ENCODE measurements at places on chromosomes 13 and 19.

DNA sequence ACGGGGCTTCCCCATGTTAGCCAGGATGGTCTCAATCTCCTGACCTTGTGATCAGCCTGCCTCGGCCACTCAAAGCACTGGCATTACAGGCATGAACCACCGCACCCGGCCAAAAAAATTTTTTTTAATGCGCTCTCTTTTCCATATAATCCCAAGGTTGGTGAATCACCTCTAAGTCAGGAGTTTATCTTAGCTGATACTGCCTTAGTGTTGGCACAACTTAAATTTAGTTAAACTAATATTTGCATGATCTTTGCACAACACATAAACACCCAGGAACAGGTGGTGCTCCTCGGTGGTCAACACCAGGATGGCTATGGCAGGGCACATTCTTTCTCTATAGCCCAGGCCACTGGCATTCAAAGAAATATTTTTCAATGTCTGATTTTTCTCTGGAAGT lies 24.1 kb upstream of the PSG7 start:
- no peak for DNase-seq

GRCh38 chr13:51814071-51814470 lies 10.1 kb upstream of the DHRS12 start:
- no peak for DNase-seq

DNA sequence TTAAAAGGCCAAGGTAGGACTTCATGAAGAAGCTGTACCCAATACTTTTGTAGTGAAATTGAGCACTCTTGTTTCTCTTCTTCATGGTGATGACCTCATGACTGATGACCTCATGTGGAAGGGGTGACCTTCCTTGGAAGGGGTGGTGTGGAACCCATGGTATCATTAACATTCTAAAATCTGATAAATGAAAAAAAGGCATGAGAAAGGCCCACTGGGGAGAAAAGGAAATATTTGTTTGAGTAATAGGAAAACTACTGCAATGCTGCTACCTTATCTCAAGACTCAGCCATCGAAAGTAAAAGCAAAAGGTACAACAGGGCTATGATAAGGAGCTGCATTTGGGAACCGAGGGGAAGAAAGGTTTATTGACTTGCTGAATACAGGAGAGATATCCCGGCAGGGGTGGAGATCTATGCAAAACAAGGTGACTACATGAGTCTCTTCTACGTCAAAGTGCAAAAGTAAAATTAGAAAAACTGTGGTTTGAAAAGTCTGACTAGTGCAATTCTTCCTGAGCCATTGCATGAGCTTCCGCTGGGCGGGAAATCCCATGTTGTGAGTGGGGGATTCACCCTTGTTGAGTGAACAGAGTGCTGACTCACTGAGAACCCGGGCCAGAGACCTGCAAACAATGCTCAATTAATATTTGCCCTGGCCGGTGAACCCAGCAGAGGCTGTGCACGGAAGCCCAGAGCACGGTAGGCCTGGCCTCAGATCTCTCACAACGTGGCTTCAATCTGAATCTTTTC lies 138.9 kb upstream of the RFC3 start:
- DNase-seq: peak; percentile 86

- DNase-seq: no peak
These were observed 1.6 kb downstream of the HCN2 start for GRCh38 chr19:591099-591958.

DNA sequence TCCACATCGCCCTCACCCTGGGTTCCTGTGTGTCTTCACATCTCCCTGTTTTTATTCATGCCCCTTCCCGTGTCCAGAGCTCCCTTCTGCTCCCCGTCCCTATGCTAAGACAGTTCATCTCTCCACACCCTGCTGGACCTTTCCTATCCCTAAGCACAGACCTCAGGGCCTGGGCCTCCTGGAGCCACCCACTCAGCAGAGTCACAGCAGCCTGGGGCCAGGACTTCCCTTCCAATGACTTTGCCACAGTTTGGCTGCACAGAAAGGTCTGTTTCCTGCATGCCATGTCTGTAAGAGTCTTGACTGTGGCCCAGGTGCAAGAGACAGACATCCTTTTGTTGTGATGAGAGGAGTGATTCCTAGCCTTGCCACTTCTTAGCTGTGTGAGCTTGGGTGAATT lies 470.7 kb downstream of the TSHZ3 start:
- no peak for DNase-seq

DNA sequence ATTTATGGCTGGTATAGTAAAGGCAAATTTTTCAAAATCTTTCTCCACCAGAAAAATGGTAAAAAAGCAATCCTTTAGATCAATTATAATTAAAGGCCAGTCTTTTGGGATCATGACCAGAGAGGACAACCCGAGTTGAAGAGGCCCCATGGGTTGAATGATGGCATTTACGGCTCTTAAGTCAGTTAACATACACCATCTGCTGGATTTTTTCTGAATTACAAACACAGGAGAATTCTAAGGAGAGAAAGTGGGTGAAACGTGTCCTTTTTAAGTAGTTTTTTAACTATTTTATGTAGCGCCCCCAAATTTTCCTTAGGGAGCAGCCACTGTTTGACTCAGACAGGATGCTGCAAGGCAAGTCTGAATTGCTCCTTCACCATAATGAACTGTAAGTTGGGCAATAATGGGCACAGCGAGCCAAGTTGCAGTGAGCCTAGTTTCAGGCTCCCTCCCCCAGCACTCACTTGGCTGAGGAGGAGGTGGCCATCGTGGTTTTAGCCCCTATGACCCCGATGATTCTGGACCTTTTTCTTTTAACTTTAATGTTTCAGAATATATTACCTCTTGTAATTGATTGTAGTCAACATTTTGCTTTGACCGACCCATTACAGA lies 13.6 kb upstream of the ZNF611 start:
- no peak for DNase-seq

DNA sequence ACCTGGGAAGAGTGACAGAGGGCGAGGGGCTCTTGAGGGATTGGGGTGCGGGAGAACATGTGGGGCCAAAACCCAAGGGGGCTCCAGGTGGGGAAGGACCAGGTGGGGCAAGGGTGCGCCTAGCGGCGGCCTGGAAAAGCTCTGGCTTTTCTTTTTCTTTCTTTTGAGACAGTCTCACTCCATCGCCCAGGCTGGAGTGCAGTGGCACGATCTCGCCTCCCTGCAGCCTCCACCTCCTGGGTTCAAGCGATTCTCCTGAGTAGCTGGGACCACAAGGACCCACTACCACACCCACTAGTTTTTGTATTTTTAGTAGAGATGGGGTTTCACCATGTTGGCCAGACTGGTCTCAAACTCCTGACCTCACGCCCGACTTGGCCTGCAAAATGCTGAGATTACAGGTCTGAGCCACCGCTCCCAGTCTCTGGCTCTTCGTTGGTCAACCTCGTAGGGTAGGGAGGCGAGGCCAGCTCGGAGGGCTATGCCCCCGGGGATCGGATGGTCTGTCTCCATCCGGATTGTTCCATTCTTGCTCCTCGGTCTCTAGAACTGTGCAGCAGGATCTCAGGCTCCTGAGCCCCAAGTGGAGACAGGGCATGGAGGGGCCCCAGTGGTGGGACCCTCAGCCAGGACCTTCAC lies 3.7 kb downstream of the GADD45B start:
- DNase-seq: no peak

DNA sequence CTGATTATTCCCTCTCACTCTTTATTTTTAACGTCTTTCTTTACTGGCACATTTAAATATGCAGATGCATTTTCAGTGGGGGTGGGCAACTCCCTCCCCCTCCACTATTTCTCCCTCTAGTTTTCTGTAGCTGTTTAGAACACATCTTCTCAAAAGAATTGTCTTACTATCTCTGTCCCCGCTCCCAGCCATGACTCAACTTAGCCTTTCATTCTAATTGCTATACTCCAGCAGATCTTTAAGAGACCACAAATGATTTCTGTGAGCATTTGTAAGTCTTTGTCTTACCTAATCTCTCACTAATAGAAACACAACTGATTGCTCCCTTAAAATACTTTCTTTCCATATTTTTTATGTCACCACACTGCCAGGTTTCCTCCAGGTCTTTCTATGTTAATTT lies 350.9 kb downstream of the SPRY2 start:
- DNase-seq: no peak

DNA sequence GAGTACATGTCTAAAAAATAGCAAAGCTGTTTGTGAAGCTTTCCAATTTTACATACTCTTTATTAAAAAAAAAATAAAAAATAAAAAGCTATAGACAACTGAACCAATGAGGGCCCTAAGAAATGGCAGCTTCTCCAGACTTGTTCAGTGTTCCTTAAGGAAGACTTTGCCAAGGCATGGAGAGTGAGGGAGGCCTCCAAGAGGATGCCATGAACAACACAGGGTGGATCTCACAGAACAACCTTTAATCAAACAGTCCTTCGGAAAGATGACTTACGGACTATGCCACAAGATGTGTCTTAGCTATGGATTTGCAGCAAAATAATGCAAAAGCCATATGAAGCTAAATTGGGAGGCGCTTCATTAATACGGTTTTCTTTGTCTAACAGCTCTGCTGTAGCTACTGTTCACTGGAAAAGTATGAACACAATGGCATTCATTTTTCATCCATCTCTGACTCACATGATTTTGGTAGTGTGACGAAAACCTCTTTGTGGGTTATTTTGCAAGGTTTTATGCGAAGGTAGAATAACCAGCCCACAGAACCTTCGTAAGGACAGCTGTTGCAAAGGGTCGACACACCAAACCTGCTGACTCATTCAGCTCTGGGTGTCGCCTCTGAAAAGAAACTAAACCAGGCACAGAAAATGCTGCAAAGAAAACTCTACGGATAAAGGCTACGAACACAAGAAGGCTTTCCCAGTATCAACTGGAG lies 27.7 kb downstream of the EFNB2 start:
- DNase-seq: no peak

GRCh38 chr13:84038001-84038400 lies 155.7 kb upstream of the SLITRK1 start:
- no peak for DNase-seq

DNA sequence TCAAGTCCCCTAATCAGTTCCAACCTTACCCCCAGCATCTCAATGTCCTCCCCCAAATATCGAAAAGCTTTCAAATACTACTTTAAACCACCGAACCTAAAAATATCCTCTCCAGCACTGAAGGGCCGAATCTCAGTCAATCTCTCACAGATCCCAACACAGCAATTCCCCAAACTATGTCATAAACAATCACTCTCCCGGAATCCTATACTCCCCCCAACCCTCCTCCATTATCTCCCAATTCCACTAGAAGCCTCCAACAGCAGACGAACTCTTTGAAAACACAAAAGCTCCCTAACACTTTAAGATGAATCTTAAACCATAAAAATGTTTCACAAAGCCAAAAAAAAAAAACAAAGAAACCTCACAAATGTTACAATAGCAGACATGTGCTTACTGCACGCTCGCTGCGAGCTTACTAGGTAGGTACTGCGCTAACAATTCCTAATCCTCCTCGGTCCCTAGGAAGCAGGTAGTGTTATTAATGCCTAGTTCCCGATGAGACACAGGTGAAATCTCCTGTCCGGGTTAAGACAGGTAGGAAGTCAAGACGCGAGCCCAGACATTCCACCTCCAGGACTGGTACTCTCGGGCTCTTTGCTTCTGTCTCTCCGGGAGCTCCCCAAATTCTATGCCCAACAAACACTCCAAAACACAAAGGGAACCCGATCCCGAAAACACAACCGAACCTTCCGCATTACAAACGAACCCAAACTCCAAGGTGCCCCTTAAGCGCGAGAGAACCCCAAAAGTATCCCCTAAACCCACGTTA lies 14.2 kb downstream of the FBXO46 start:
- DNase-seq: peak; percentile 27

DNA sequence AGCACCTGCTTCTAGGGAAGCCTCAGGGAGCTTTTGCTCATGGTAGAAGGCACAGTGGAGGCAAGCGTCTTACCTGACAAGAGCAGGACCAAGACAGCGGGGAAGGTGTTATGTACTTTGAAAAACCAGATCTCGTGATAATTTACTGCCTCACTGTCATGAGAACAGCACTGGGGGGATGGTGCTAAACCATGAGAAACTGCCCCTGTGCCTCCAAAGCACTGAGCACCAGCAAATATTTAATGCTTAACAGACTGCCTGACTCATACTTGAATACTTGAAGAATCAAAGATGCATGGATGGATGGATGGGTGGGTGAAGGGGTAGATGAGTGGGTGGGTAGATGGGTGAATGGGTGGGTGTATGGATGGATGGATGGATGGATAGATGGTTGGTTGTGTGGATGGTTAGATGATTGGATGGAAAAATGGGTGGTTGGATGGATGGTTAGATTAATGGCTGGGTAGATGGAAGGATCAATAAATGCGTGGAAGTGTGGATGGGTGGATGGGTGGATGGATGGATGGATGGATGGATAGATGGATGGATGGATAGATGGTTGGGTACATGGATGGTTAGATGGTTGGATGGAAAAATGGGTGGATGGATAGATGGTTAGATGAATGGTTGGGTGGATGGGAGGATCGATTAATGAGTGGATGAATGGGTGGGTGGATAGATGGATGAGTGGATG lies 101.1 kb upstream of the IPO5 start:
- no peak for DNase-seq

GRCh38 chr19:54035215-54036178 lies 28.2 kb downstream of the VSTM1 start:
- DNase-seq: no peak

Measured in activated CD4-positive, alpha-beta T cell treated with anti-CD3 and anti-CD28 coated beads for 48 hours (primary cell).